ENCODE measurements at places on chromosomes 7 and 10.
A peak's percentile ranks its signal among the peaks of the same experiment; 100 is the strongest.

DNA sequence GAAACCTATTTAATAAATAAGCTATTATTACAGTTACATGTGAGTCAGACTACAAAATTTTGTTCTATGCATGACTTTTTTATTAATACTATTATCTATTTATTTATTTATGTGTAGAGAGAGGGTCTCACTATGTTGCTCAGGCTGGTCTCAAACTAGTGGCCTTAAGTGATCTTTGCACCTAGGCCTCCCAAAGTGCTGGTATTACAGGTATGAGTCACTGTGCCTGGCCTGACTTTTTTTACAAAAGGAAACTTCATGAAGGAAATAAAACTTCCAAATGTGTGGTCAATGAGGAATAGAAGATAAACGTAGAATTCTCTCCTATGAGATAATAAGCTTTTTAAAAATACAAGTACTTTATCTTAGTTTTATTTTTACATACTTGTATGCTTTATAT lies 19.0 kb downstream of the COL28A1 start:
- DNase-seq: no peak

GRCh38 chr10:103451091-103451813 lies 918 bp downstream of the CALHM2 start:
- DNase-seq: peak; percentile 3

DNA sequence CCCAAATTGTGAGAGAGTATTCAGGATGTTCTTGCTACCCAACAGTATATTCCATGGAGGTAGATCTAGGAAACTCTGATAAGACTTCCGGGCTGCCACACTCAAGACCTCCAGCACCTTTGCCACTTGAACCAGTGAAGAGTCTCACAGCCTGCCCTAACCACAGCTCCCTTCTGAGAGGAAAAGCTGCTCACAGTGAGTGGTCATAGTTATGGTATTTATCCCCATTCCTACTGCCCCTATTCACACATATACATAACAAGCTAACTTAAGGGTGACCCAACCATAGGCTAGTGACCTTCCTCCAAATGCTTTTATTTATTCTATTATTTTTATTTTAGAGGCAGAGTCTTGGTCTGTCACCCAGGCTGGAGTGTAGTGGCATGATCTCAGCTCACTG lies 156.3 kb downstream of the PTEN start:
- DNase-seq: no peak

DNA sequence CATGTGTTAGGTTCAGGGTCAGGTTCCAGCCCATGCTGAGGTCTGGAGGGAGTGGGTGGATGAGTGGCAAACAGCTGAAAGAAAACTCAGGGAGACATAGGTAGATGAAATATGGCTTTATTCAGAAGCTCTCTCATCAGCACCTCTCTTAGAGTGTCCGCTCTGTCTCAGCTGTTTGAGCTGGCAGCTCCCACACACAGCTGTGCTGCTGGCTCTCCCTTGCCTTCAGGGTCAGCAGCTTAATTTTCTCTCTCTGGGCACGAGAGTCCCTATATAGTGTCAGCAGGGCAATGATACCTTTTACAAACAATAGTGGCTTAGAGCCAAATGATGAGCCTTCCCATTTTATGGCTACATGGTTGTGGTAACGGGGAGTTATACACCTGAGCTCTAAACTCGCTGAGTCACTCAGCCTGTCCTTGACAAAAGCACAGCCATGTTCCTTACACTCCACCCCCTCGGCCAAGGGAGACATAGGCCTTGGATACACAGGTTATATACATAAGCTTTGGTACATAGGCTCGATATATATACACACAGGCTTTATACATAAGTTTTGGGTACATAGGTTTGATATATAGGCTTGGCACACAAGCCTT lies 10.4 kb downstream of the RNF133 start:
- DNase-seq: no peak

GRCh38 chr7:78493401-78493800 lies 694.8 kb downstream of the PHTF2 start:
- DNase-seq: no peak

- DNase-seq: no peak
These were observed 120.5 kb downstream of the CNNM2 start for GRCh38 chr10:103038570-103038969.

- DNase-seq: no peak
These were observed 255.1 kb downstream of the DOCK4 start for GRCh38 chr7:111951052-111951451.

DNA sequence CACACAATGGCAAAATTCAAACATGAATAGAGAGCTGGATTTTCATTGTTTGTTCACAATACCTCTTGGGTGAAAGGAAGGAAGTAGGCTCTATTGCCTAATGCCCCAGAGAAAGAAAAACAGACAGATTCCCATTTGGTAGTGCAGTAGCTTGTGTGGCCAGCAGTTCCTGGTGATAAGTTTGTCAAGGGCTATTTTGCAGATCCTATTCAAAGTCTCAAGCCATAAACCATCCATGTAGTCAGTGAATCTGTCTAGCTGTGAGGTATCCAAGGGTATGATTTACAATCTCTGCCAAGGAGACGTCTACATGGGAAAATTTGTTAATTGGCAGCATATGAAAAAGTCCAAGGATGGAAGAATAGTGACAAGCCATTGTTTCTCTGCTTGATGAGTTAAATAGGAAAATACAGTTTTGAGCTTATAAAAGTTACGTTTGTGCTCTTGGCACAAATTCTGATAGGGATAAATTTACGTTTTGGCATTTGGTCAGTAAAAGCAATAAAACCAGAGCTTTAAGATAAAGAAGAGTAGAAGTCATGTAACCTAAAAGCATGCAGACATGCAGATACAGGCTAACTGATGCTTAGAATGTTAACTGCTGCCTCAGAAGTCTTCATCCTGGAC lies 269.1 kb downstream of the GATA3 start:
- DNase-seq: no peak

- no peak for DNase-seq
These were observed 51.8 kb downstream of the ANLN start for GRCh38 chr7:36441344-36442022.

DNA sequence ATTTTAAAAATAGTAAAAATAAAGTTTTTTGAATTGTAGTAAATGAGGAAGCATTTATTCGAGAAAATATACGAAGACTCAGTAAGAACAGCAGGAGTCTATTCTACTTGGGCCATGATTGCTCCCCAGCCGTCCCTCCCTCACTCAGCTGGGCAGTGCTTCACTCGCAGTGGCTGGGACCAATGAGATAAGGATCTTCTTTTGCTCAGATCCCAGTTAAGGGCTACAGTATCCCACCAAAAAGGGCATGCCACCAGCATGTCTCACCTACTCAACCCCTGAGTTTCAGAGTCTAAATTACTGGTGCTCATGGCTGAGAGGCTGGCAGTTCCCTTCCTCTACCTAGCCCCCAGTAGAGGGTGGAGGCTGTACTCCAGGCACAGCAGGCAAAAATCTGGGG lies 455.7 kb upstream of the PFKP start:
- no peak for DNase-seq

- no peak for DNase-seq
These were observed 384.4 kb upstream of the ZWINT start for GRCh38 chr10:56745490-56745889.

GRCh38 chr10:81179805-81180452 lies 642.2 kb downstream of the SH2D4B start:
- no peak for DNase-seq

GRCh38 chr7:106111655-106112117 lies 426 bp downstream of the SYPL1 start:
- DNase-seq: peak; percentile 74

- DNase-seq: no peak
These were observed 222.6 kb upstream of the KLF14 start for GRCh38 chr7:130956417-130957136.

DNA sequence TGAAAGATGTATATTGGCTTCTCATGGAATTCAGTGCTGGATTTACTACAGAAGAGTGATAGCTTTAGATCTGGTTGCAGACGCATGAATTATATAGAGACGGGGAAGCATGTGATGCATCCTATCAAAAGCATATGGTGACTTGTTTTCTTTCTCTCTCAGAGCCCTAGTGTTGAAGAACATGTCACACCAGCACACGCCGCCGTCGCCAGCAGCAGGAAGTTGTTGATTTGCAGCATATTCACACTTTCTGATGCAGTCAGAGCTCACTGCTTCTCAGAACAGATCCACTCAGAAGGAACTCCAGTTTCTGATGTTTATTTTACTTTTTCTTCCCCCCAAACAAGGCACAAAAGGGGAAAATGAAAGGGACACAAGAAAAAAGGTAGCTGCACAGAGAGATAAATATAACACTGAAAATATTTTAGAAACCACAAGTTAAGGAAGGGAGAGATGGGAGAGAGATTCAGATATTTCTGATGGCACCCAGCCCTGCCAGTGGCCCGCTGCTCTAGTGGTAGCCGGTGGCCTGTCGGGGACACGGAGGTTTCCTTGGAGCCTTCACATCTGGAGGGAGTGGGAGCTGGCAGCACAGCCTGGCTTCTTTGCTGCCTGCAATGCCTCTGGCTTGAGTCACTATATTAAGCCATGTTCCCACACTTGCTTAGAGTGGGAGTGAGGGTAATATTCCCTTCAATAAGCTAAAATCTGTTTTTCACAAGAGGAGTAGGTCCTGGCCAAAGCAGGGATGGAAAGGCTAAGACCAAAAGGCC lies 123.2 kb downstream of the NRP1 start:
- DNase-seq: no peak

DNA sequence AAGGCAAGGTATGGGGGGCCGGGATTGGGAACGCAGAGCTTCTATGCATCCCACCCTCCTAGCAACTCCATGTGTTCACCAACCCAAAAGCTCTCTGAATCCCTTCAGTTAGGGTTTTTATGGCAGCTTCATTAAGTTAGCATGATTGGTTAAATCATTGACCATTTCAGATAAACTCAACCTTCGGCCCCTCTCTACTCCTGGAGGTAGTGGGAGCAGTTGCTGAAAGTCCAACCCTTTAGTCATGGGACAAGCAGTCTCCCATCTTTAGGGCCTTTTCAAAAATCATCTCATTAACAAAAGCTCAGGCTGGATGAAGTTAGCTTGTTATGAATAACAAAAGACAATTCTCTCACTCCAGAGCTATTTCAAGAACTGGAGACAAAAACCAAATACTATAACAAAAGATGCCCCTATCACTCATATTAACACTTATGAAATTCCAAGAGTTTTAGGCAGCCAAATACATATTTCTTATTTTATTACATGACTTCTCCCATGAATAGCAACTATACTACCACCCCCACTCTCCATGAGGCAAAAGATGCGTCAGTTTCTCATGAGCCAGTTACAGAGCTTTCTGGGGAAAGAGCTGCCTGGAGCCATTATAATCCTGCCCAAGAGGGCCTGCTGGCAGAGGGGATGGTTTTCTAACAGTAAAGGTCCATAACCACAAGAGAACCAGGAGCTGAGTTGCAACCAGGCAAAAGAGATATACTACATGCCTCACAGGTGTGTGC lies 44.6 kb downstream of the SLC16A12 start:
- DNase-seq: no peak

DNA sequence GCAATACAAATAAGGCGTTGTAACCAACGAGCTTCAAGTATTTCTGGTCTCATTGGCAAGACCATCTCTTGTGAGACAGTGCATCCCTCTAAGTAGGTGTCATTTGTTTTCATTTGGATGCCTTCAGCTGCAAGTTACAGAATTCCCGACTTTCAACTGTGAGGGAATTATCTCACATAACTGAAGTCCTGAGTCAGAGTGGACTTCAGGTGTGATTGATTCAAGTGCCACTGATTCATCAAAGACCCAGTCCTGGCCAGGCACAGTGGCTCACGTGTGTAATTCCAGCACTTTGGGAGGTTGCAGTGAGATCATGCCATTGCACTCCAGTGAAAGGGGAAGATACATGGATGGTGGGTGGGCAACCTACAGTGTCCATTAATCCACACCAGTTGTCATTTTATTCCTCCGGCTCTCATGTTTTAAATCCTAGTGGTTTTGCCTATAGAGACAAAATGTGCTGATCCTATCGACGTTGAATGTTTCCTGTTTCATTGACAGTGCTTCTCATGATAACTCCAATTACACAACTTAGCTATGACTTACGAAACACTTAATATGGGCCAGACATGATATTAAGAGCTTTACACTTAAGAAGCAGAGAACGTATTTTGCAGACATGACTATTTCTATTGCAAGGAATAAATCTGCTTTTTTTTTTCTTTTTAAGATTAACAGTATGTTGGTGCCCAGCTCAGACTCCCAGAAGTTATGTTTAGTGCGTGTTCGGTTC lies 268.0 kb downstream of the FRMD4A start:
- DNase-seq: no peak

DNA sequence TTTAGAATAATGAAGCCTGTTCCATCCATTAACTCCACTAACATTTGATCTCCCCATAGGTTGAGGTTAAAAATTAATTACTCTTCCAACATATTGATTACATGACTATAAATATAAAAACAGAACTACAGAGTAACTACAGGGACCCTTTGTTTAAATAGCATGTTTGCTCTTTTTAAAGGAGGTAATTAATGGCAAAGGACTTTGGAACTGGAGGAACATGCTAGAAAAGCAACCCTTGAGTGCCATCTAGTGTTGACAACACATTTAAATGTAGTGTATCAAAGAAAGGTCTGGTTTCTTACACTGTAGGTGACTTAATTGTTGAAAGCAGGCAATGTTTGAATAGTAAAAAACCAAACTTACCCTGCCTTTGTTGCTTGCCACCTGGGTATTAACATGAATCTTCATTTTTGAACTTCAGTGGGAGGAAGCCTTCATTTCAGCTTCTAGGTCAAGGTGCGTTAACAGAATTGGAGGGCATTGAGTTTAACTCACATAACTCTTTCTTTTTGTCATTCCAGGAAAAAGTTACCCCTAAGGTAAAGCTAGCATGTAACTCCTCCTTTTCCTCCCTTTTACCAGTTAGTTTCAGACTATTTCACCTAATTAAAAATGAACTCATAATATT lies 52.6 kb upstream of the CAPZA2 start:
- DNase-seq: peak; percentile 94

DNA sequence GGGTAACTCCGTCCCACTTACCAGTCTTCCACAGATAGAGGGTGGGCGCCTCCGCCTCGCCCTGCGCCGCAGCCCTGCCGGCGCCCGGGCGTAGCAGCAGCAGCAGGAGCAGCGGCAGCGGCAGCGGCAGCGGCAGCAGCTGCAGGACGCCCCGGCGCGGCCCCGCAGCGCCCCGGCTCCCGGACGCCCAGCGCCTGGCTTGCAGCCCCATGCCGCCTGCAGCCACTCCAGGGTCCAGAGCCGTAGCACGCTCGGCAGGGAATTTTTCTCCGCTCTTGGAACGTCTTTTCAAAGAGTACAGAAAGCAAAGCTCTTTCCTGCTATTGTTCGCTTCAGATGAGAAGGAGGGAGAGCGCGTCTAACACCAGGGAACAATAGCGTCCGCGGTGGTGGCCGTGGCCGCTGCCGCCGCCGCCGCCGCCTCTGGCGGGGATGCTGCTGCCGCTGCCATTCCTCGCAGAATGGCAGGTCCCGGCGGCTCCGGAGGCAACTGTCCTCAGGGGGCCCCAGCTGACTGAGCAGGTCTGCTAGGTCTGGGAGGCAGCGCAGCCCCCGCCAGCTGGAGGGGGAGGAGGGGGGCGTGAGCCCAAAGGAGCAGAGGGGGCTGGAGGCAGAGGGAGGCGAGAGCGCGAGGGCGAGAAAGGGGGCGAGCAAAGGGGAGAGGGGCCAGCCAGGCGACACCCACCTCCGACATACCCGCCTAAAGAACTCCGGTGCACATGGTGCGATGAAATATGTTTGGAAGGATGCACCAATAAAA lies at the start of gene THSD7A:
THSD7A (minus strand) TSS at position 463 of the 760 bp plus-strand sequence; CDS start at position 211, 252 bp downstream.
- DNase-seq: peak; percentile 87

- DNase-seq: no peak
These were observed 1290.3 kb upstream of the SORCS1 start for GRCh38 chr10:108454793-108455192.

- DNase-seq: no peak
These were observed 9.0 kb downstream of the IQCE start for GRCh38 chr7:2567679-2568278.
